ENCODE measurements at places on chromosomes 1 and 21.

DNA sequence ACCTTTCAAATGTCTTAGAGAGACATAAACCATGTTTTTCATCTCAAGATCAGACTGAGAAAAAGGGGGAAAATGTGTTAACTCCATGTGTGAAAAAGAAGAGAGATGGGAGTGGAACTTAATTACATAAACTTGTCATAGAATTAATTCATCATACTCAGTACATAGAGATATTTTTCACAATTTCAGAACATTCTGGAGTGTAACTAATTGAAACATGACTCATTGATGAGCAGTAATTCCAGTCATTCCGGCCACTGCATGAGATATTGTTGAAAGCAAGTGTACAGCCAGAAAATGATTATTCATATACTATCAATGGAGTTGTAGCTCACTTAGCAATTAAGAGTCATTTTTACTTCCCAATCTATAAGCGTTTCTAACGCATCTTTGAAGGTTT lies 739.3 kb downstream of the LTN1 start:
- peak; percentile 33 for DNase-seq

DNA sequence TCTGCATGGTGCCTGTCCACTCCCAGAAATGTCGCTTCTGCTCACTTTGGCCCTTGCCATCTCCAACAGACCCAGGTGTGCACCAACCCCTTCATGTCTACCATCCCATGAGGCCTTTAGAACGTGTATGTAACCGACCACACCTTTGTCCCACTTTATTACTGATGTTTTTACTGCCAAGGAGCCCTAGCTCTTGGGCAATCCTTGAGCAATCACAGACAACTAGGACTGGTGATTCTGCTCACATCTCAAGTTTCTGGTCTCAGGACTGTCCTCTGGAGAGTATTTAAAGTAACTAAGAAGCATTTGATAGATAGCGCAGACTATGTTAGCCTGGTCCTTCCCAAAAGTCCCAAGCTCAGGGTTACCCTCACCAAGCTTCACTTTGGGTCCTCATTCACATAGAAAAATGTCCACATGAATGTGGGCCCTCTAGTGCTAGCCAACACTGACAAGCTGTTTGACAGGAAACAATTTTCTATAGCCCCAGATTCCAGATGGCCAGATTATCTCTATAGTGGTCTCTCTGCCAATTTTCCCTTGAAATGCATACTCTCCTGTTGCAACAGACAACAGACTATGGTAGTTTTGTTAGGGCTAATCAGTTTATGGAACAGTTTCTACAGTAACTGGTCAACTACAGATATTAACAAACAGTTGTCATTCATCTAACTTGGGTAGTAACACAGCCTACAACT lies 6.9 kb upstream of the TMEM81 start:
- DNase-seq, result no peak

DNA sequence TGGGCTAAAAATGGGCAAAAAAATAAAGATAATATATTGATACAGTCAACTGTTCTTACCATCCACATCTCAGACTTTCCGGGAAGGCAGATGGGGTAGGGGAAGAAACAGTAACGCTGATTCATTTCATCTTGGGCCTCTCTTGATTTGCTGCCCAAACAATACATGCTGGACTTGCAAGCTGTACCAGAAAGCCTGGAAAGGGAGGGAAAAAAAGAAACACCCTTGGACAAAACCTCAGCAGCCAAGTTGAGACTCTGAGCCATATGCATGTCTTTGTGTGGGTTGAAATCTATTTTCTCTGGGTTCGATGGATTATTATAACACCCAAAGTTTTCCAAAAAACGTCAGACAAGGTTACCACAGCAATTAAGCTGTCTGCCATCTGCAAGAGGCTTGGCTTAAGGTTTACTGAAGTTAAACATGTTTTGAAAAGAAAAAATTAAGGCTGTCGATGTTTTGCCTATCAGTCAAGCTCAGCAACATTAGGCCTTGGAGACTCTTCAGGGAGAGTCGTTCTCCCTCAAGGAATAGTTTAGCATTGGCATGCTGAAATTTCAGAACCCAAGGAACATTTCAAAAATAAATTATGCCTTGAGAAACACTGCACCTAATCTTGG lies 71.2 kb downstream of the PSMG1 start:
- DNase-seq, result no peak

GRCh38 chr1:53482441-53483153 lies 23.4 kb downstream of the DMRTB1 start:
- DNase-seq, result peak; percentile 31

GRCh38 chr1:24443241-24443656 lies 27.6 kb downstream of the NIPAL3 start:
- no peak for DNase-seq

- DNase-seq, result peak; percentile 90
Observed at GRCh38 chr1:8040586-8040985, 14.5 kb upstream of the ERRFI1 start.

- DNase-seq, result no peak
Observed at GRCh38 chr1:25987951-25988350, 9.9 kb downstream of the PAFAH2 start.

DNA sequence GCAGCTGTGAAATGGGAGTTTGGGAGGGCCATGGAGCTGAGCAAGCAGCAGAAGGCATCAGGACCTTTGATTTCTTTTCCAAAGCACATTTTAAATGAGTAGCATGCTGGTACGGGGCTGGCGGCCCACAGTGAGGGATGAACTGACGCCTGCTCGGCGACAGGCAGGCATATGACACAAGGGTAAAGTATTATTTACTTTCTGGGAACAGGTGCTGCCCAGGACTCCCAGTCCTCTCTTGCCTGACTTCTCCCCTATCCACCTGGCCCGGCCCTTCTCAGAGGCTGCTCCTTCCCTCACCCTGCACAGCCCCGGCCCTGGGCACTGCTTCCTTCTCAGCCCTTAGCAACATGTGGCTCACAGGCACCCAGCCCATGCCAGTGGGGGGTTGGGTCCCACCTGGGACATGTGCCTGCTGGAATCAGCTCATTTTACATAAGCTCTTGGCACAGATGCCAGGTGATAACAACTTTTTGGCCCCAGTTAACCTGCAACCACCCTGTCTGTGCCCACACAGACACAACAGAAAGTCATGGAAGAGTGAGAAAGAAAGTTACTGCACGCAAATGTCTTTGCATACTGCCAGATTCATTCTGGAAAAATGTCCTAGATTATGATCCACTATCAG lies 112.3 kb upstream of the GADD45A start:
- DNase-seq, result no peak

GRCh38 chr1:29305943-29306342 lies 69.6 kb downstream of the PTPRU start:
- DNase-seq, result no peak

GRCh38 chr1:169550294-169550693 lies 36.0 kb downstream of the F5 start:
- DNase-seq, result peak; percentile 53

Data from RWPE1 (cell line).